Stimulated activated CD8-positive, alpha-beta memory T cell treated with anti-CD3 and anti-CD28 coated beads, Interleukin-7, amount 100 ng/mL, for 48 hours (primary cell): ENCODE measurements at places on chromosomes 2 and 18.

GRCh38 chr2:94986392-94986963, 39.0 kb upstream of the MAL start:
- no peak for DNase-seq

DNA sequence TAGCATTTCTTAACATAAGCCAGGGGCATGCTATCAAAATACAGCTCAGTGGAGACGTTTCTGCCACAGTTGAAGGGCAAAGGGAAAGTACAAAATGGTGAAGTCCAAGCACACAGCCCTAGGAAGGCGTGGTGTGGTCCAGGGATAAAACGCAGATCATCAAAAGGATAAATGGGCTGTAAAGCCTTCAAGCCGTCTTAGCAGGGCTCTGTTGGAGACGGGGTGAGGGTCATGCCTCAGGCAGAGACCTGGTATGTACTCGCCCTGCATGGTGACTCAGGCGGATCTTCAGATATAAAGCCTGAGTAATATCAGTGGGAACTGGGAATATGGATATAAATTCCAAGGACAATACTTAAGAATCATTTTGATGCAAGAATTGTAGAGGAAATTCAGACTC, 61.2 kb downstream of the NGEF start:
- DNase-seq, result no peak

GRCh38 chr18:55078303-55078932, 119.2 kb upstream of the CCDC68 start:
- DNase-seq, result no peak

DNA sequence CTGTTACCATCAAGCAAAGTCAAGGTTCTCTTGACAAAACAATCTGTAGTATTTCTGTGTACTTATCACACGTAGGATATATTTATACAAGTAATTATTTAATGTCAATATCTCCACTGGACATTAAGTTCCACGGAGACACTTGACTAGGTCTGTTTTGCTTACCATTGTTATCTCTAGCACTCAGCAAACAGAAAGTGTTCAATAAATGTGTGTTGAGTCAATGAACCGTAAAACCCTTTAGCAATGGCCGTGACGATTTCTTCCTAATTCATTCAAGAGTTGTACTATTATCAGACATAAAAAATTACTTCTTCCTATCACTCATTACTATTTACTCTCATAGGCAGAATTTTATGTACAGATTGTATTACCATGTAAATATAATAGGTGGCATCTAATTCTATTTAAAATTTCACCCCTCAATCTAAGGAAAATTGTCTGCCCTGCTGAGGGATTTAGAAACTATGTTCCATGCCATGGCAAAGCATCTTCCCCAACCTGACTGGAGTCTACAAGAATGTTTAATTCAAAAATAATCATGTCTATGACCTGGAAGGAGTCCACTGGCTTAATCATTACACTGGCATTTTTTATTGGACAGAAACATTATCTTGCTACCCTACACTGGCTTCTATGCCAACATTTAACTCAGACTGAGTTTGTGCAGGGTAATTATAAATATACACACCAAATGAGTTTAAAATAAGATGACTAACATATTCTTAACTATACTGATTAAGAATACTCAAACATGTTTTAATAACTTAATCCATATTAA, 301.9 kb downstream of the ZEB2 start:
- no peak for DNase-seq

GRCh38 chr18:78238404-78239089, 741.1 kb upstream of the SALL3 start:
- no peak for DNase-seq

DNA sequence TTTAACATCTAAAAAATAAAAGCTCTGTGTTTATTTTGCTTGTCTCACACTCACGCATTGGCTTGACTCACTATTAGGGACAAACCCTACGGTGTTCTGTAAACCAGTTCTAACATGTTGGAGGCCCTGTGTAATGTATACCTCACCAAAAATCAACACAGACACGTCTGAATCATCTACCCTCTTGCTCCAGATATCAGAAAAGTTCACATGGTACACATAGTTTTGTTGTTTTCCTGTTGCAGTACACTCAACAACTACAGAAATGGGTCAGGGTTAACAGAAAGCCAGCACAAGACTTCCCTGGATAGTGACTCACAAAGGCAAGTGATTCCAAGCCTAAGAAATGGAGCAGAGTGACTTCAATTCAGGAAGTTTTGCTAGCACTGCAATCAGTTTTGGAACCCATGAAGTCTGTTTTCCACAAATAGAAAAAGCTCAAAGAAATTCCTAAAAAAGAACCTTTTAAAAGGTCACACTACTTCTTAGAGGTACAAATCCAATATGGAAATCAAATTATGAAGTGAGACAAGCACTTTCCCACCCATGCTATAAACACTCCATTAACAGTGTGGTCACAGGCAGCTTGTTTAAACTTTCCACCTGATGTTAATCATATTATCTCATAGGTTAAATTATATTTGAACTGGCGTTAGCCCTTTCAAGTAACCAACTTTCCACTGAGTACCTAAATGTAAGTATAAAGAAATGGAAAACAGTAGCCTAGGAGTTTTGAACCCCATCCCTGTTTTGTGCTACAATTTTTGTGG, 87.4 kb downstream of the GAREM1 start:
- DNase-seq, result no peak

DNA sequence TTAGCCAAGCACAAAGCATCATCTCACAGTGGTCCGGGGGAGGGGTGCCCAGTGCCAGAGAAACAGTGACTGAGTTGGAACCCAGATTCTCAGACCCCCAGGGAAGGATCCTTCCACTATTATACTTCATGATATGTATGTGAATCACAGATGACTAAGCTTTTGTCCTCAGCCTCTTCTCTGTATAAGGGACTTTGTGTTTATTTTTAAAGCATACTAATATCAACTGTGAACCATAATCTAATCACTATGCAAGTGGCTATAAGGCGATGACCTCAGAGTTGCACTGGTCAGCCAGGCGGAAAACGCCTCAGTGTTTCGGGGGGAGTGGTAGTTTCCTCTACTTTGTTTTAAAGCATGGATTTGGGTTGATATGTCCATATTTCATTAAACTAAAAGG, 160.4 kb upstream of the TMEM200C start:
- no peak for DNase-seq

DNA sequence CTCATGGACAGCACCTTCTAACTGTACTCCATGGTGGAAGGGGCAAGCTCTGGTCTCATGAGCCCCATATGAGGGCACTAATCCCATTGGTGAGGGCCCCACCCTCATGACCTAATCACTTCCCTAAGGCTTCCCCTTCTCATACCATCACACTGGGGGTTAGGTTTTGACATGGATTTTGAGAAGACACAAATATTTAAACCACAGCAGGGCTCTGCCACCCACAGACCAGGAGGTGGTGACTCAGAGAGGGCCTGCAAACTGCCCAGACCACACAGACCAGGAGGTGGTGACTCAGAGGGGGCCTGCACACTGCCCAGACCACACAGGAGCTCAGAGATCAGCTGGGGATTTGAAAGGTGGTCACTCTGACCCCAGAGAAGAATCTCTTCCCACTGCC, 222.0 kb downstream of the KLHL29 start:
- DNase-seq, result no peak

DNA sequence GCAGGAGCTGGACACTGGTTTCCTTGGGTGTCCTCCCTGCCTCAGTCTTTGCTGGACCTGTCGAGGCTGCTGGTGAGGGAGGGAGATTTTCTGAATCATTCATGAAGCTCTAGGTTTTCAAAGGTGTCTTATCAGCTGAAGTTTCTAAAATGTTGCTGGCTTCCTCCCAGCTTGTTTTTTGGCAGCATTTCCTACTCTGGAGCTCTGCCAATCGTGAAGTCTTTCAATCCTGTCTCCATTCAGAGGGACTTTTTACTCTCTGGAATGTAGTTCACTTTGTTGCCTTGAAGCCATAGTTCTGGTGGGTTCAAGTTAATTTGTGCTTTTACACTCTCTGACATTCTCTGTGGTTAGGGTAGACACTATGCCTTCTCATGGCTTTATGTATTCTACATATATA, 23.9 kb downstream of the SNTG2 start:
- no peak for DNase-seq

DNA sequence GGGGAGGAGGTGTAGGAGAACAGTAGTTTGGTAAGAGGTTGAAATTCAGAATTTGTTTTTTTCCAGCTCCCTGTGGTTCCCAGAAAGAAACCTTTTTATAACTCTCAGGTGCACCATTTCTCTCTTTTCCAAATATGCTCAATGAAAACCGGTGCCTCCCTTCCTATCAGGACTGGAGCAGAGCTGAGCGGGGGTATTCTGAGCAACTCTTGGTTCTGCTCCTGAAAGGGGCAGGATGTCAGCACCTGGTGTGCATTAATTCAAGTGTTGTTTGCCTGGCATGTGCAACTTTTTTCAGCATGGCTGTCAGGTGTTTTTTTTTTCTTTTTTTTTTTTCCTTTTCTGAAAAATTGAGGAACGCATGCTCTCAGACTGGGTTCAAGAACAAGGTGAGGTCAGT, 74.1 kb downstream of the MAPK4 start:
- DNase-seq, result no peak

- DNase-seq, result no peak
Measured at GRCh38 chr2:113126845-113127645, at the start of gene IL1RN. IL1RN (plus strand) TSS chr2:113127598; CDS start chr2:113127625, 27 bp downstream.

GRCh38 chr2:160492401-160493226, 993 bp downstream of the RBMS1 start:
- peak; percentile 35 for DNase-seq

DNA sequence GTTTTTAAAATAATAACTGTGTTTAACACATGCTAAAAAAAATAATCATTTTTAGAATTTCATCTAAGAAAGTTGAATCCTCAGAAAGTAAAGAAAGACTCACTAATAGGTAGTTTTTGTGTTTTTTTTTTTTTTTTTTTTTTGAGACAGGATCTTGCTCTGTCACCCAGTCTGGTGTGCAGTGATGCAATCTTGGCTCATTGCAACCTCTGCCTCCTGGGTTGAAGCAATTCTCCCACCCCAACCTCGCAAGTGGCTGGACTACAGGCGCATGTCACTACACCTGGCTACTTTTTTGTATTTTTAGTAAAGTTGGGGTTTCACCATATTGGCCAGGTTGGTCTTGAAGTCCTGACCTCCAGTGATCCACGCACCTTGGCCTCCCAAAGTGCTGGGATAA, 7.1 kb downstream of the CKAP2L start:
- DNase-seq, result no peak

- no peak for DNase-seq
Measured at GRCh38 chr2:180776921-180777320, 203.5 kb upstream of the UBE2E3 start.

- no peak for DNase-seq
Measured at GRCh38 chr2:35857498-35857897, 498.1 kb upstream of the CRIM1 start.

DNA sequence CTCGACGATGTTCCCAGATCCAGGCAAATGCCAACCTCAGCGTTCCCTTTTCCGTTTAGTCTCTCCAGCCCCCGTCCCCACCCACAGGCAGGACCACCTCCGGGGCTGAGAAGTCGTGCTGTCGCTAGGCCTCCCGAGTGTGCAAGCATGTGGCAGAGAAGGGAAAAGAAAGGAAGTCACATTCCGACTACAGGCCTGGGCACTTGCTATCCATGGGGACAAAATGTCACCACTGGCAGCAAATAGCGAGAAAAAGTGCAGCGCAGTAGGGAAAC, 420 bp downstream of the PIGN start:
- DNase-seq, result no peak

- DNase-seq, result no peak
Measured at GRCh38 chr2:108588070-108588668, 53.9 kb downstream of the LIMS1 start.

DNA sequence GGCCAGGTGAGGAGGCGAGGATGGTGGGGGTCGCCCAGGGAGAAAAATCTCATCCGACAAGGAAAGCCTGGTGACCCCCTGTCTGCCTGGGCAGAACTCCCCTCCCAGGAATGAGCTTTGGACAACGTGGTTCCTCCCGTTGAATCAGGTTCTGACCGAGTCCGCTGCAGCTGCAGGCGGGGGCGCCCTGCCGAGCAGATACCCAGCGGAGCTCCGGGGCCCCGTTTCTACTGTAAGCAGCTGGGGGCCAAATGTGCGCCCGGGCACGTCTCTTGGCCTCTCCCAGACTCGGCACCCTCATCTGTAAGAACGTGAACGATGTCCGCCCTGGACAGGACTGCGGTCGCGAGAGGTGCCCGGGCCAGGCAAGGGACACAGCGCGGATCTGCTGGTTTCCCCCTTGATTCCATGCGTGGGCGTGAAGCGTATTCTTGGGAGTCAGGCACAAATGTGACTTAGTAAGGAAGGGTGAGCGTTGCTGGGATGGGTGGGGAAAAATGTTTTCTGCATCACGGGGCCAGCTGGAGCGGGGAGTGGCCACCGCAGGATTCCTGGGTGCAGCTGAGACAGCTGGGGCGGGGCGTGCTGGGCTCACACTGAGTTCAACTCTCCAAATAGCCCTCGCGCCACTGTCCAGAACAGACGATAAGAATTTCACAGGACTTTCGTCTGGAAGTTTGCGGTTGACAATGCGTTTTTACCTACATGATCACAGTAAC, 20.2 kb upstream of the TUBB6 start:
- no peak for DNase-seq

DNA sequence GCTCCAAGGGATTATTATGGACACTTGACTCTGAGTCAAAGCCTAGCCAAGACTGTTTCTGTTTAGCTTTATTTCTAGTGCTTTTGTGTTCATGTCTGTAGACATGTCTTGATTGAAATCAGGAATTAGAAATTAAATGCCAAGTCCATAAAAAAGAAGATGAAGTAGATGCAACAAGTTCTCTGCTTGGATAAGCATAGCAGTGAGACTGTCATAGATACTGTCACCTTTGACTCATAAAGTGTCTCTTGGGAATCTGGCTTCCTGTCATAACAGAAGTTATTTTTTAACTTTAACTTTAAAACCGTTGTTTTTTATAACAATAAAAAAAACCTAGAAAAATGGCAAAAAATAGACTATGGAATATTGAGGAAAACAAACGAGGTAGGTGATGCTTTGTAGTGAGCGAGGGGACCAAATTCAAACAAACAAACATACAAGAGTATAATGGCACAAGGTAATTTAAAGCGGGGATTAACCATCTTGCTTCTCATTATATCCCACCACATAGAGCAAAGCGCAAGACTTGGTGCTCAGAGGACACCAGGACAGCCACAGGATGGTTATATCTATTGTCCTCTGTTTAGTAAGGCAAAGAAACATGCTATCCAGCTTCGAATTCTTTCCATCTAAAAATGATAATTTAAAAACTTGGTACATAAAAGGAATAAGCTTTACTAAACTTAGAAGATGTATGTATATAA, 64.6 kb downstream of the CD226 start:
- DNase-seq, result no peak

DNA sequence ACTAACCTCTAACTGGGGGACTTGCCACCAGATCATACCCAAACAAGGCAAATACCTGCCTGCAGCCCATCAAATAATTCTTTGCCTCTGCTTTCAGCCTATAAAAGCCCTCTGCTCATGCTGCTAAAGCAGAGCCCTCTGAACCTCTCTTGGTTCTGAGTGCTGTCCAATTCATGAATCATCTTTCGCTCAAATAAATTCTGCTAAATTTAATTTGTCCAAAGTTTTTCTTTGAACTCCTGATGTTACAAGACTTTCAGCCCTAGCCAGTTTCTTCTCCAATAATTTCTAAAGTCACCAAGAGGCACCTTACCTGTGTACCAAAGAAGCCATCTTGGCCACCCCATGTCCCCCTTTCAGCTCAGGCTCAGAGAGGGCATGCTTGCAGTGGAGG, 72.0 kb downstream of the MRO start:
- DNase-seq, result no peak

- DNase-seq, result no peak
Measured at GRCh38 chr2:240797500-240797895, 22.5 kb downstream of the KIF1A start.

- no peak for DNase-seq
Measured at GRCh38 chr18:74531043-74531442, 3.3 kb upstream of the CNDP1 start.

- peak; percentile 34 for DNase-seq
Measured at GRCh38 chr2:26245231-26245732, 543 bp downstream of the HADHB start.
